ENCODE measurements at places on chromosomes 5 and 9. TPM values are rescaled to one million over a fixed set of nuclear protein-coding genes. Genes with fewer than 3 reads are reported as not detected.

DNA sequence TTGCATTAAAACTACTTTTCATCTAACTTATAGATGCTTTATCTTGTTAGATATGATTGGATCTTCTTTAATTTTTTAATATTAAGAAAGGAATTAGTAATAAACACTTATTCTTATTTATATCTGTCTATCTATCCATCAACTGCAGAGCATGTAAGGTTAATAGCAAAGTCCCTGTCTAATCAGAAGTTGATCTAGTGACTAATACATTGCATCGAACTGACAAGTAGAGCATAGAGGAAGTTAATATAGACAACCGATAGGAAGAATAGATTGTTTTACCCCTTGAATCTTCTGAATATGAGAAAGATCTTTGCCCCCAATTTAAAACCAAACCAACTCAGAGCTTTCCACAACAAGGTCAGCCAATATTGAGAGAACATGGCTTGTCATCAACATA, 862.0 kb upstream of the CDH6 start:
- H3K4me1 ChIP-seq = no peaks in the 10 kb centered on the region
- H3K27me3 ChIP-seq = no peaks in the 10 kb centered on the region
- H3K4me3 ChIP-seq = no peak overlapping the region

DNA sequence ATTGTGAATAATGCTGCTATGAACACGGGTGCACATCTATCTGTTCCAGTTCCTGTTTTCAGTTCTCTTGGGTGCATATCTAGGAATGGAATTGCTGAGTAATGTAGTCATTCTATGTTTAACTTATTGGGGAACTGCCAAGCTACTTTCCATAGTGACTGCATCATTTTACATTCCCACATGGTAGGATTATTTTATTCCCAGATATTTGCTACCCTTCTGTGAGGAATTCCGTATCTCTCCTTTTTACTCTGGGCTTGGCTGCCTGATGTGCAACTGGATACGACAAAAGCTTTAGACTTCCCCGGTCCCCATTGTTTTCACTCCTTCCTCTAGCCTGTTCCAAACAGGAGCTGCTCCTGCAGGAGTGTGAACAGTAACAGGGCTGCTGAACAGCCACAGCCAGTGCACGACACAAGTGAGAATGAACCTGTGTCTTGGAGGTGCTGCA, 7.2 kb downstream of the TAS2R1 start:
- no peak overlapping the region for H3K27ac ChIP-seq
- no peaks in the 10 kb centered on the region for H3K36me3 ChIP-seq
- no peak overlapping the region for H3K4me3 ChIP-seq
- no peaks in the 10 kb centered on the region for H3K4me1 ChIP-seq
- H3K27me3 ChIP-seq = no peaks in the 10 kb centered on the region
- DNase-seq = no peak

DNA sequence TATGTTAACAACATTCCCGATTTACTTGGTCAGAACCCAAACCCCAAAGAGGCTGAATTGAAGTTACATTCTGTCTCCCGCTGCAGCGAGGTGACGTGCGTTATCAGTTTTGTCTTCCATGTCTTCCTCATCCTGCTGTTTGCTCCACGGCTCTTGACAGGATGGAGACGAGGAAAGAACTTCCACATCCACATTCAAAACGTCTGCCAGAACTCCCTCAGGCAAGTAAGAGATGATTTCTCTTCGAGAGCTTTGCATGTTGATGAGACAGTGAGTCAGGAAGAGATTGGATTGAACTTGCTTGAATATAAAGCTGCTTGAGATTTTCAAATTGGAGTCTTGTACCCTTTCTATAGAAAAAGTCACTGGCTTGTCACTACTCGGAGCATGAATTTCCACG, 242.6 kb downstream of the AUH start:
- DNase-seq = no peak
- H3K4me1 ChIP-seq = peaks cover 25% of the 10 kb centered on the region
- peaks cover 29% of the 10 kb centered on the region for H3K27me3 ChIP-seq
- peaks cover 3% of the 10 kb centered on the region for H3K36me3 ChIP-seq

GRCh38 chr9:27888661-27889295, 315.5 kb upstream of the C9orf72 start:
- H3K4me1 ChIP-seq = no peaks in the 10 kb centered on the region
- no peaks in the 10 kb centered on the region for H3K36me3 ChIP-seq
- H3K27ac ChIP-seq = no peak overlapping the region
- peak; percentile 74 for DNase-seq
- no peak overlapping the region for H3K4me3 ChIP-seq
- H3K27me3 ChIP-seq = peaks cover 2% of the 10 kb centered on the region

SOHLH1 gene
- not detected for total RNA-seq

- peaks cover 14% of the 10 kb centered on the region for H3K36me3 ChIP-seq
- H3K27me3 ChIP-seq = no peaks in the 10 kb centered on the region
- H3K27ac ChIP-seq = no peak overlapping the region
- DNase-seq = no peak
These were observed 29.7 kb downstream of the GPR21 start for GRCh38 chr9:123063177-123063598.

DNA sequence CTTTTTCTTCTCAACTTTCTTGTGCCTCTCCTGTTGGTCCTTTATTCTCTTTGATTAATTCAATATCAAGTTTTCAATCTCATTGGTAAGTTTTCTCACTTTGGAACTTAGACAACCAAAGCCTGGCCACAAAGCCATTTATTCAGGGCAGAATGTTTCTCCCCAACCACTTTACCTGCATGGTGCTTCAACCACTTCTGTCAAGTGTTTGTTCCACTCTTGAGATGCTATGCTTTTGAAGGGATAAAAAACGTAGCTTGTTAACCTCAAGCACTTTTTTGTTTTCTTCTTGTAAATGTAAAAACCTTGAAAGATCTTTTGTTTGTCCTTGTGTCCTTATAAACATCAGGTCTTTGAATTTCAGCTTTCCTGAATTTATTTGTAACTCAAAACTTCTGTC, 966.7 kb downstream of the MAT2B start:
- no peak for DNase-seq
- no peak overlapping the region for H3K27ac ChIP-seq
- no peaks in the 10 kb centered on the region for H3K27me3 ChIP-seq
- H3K4me1 ChIP-seq = no peaks in the 10 kb centered on the region

REEP5 gene
- total RNA-seq = 44.3 TPM

Measured in activated CD4-positive, alpha-beta T cell treated with anti-CD3 and anti-CD28 coated beads for 36 hours (primary cell).